Lower leg skin (tissue), 4 donors: ENCODE measurements at places on chromosomes 5 and 9. TPM values are rescaled to one million over a fixed set of nuclear protein-coding genes. Genes with fewer than 3 reads are reported as not detected.

The ZFP62 gene
- total RNA-seq = 29.7 TPM

The PAPPA gene
- 2.2 TPM for total RNA-seq

The PDE6A gene
- total RNA-seq = not detected

The AFF4 gene
- 79.2 TPM for total RNA-seq

The FCN2 gene
- total RNA-seq = 0.29 TPM

The FAM153A gene
- total RNA-seq = 9.3 TPM

The PRELID1 gene
- 79.0 TPM for total RNA-seq

The WDR38 gene
- not detected for total RNA-seq

The RLN1 gene
- total RNA-seq = not detected

The LCN2 gene
- total RNA-seq = 31.6 TPM

The GABRA6 gene
- total RNA-seq = not detected

The SLC25A48 gene
- 1.5 TPM for total RNA-seq

The ROPN1L gene
- 0.71 TPM for total RNA-seq

The JAKMIP2 gene
- total RNA-seq = 0.23 TPM

The ANP32B gene
- total RNA-seq = 32.3 TPM

The RNF183 gene
- total RNA-seq = 1.5 TPM

The TMEM215 gene
- not detected for total RNA-seq

The KIAA1958 gene
- total RNA-seq = 11.1 TPM

The CHSY3 gene
- 0.84 TPM for total RNA-seq

The NSA2 gene
- 83.4 TPM for total RNA-seq

The NR2F1 gene
- 0.72 TPM for total RNA-seq

The IRX2 gene
- 45.9 TPM for total RNA-seq

The SH2D3C gene
- total RNA-seq = 8.1 TPM

The DCAF10 gene
- total RNA-seq = 25.0 TPM

The FOXD4 gene
- total RNA-seq = 0.91 TPM

The SAXO1 gene
- total RNA-seq = 0.56 TPM

The SPATA31E1 gene
- not detected for total RNA-seq

The PTCD2 gene
- 12.5 TPM for total RNA-seq

The ADRA1B gene
- 2.0 TPM for total RNA-seq

The PCDHGA5 gene
- total RNA-seq = 2.2 TPM

The PPP1R26 gene
- total RNA-seq = 11.5 TPM

The MACROH2A1 gene
- 205 TPM for total RNA-seq

The CCL21 gene
- total RNA-seq = 3.5 TPM

The CCL19 gene
- total RNA-seq = not detected

The PCDHB2 gene
- total RNA-seq = 3.7 TPM

The KCNV2 gene
- total RNA-seq = not detected

The PRDM9 gene
- not detected for total RNA-seq

The ANKRD31 gene
- 0.20 TPM for total RNA-seq

The PCDHGA2 gene
- total RNA-seq = 1.4 TPM

The SAPCD2 gene
- 18.4 TPM for total RNA-seq

The CEMIP2 gene
- total RNA-seq = 30.7 TPM

The ADAMTS2 gene
- 2.3 TPM for total RNA-seq

The IGIP gene
- total RNA-seq = 8.5 TPM

The SLC6A18 gene
- total RNA-seq = not detected

The SMIM15 gene
- total RNA-seq = 33.8 TPM

The SNCAIP gene
- 2.4 TPM for total RNA-seq

The PLPP7 gene
- 1.1 TPM for total RNA-seq

The PTGES gene
- 18.8 TPM for total RNA-seq

The GPR150 gene
- total RNA-seq = 0.63 TPM

The HTR4 gene
- total RNA-seq = 1.0 TPM
